ENCODE measurements at places on chromosomes 16 and 17.
A peak's percentile ranks its signal among the peaks of the same experiment; 100 is the strongest.

DNA sequence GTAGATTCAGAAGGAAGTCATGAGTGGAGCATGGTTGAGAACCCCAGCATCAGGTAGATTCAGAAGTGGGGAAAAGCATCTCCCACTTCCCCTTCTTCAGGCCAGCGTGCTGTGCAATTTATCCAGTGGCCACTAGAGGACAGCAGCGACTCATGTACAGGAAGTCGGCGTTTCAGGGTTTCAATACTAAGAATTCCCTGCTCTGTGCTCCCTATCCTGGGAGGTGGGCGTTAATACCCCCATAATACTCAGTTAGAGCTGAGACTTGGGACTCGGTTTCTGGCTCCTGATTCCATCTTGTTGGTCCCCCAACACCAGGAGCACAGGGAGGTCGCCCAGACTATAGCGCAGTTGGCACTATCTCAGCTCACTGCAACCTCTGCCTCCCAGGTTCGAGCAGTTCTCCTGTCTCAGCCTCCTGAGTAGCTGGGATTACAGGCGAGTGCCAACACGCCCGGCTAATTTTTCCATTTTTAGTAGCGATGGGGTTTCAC is 75.3 kb upstream of the AMZ2 start:
- H3K4me1 ChIP-seq: no peaks in the 10 kb centered on the region
- no peak overlapping the region for H3K27ac ChIP-seq
- H3K27me3 ChIP-seq: no peaks in the 10 kb centered on the region
- no peaks in the 10 kb centered on the region for H3K36me3 ChIP-seq
- no peak overlapping the region for H3K4me3 ChIP-seq
- peak; percentile 82 for DNase-seq

DNA sequence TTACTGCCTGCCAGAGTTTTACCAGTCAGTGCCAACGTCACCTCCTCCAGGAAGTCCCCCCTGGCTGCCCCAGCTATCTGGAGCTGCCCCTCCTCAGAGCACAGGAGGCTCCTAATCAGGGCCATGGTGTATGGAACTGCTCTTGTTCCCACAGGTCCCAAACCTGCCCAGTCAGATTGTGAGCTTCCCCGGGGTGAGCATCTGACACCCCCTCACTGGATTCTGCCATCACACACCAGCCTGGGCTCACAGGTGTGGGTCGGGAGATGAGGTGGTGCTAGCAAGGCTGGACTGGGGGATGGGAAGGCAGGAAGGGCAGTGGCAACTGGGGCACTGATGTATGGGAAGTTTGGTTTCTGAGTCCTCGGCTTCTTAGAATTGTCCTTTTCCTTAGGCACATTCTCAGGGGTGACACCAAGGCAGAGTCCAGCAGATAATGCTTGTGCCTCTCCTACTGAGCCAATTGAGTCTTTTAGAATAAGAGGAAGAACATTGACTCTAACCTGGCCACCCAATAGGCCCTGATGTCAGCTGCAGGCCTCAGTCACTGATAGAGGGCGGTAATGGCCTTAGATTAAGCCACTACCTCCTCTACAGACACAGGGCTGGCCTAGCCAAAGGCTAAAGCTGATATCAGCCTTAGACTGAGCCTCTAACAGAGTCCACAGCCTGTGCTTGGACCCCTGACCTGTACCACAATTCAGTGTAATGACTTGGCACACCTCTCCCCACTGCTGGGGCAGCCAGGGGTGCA is 107.9 kb downstream of the WSCD1 start:
- no peak overlapping the region for H3K4me3 ChIP-seq
- no peaks in the 10 kb centered on the region for H3K36me3 ChIP-seq
- no peaks in the 10 kb centered on the region for H3K27me3 ChIP-seq
- peaks cover 14% of the 10 kb centered on the region for H3K4me1 ChIP-seq
- no peak overlapping the region for H3K27ac ChIP-seq

DNA sequence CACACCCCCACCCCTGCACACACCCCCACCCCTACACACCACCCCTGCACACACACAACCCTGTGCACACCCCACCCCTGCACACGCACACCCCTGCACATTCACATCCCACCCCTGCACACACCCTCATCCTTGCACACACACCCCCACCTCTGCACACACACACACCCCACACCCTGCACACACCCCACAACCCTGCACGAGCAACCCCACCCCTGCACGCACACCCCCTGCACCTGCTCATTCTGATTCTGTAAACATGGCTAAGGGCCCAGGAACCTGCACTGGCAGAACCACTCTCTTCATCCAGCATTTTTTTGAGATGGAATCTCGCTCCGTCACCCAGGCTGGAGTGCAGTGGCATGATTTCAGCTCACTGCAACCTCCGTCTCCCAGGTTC is 18.1 kb downstream of the CHMP1A start:
- H3K27ac ChIP-seq: no peak overlapping the region
- H3K4me3 ChIP-seq: no peak overlapping the region
- no peaks in the 10 kb centered on the region for H3K4me1 ChIP-seq
- no peak for DNase-seq
- H3K36me3 ChIP-seq: no peaks in the 10 kb centered on the region
- peaks cover 9% of the 10 kb centered on the region for H3K27me3 ChIP-seq

- H3K36me3 ChIP-seq: no peaks in the 10 kb centered on the region
- peaks cover 47% of the 10 kb centered on the region for H3K4me1 ChIP-seq
- no peak overlapping the region for H3K27ac ChIP-seq
- peaks cover 8% of the 10 kb centered on the region for H3K27me3 ChIP-seq
- peak; percentile 47 for DNase-seq
- no peak overlapping the region for H3K4me3 ChIP-seq
Measured at GRCh38 chr17:71118039-71118438, 948.7 kb downstream of the KCNJ2 start.

GRCh38 chr17:77736721-77737120 is 221.8 kb upstream of the TNRC6C start:
- H3K27ac ChIP-seq: no peak overlapping the region
- H3K36me3 ChIP-seq: peaks cover 4% of the 10 kb centered on the region
- H3K4me1 ChIP-seq: peaks cover 62% of the 10 kb centered on the region

DNA sequence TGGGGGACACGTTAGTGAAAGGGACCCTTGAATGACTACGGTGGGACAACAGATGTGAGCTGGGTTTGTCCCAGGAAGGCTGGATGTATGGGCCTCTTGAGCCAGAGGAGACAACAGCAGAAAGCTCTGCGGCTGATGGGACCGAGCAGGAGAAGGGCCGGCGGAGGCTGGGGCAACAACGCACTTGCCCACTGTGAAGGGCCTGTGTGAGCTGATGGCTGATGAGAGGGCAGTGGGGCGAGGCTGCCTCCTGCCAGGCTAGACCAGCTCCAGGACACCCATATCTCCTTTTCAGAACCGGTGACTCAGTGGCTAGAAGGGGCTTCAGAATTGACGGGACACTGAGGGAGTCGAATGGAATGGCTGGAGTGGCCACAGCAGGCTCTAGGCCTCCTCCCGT is 250.1 kb downstream of the SEC14L1 start:
- no peak for DNase-seq
- peaks cover 87% of the 10 kb centered on the region for H3K4me1 ChIP-seq
- H3K36me3 ChIP-seq: no peaks in the 10 kb centered on the region

DNA sequence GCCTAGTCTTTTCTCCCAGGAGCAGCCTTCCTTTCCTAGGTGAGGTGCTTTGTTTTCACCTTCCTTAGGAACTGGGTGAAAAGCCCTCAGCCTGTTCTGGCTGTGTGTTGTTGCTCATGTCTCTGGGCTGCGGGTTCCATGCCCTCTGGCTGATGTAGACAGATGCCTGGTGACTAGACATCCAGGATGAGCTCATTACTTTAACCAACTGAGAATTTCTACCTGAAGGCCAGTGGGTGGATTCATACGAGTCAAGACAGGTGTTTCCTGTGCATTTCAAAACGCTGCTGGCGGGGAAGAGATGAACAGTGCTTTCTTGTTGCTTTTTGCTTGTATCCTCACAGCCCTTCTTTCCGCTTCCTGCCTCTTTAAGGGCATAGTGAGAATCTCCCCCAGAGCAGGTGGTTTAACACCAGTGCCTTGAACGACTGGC is 22.3 kb downstream of the SAP30BP start:
- H3K4me3 ChIP-seq: no peak overlapping the region
- H3K4me1 ChIP-seq: peaks cover 47% of the 10 kb centered on the region
- no peaks in the 10 kb centered on the region for H3K27me3 ChIP-seq

DNA sequence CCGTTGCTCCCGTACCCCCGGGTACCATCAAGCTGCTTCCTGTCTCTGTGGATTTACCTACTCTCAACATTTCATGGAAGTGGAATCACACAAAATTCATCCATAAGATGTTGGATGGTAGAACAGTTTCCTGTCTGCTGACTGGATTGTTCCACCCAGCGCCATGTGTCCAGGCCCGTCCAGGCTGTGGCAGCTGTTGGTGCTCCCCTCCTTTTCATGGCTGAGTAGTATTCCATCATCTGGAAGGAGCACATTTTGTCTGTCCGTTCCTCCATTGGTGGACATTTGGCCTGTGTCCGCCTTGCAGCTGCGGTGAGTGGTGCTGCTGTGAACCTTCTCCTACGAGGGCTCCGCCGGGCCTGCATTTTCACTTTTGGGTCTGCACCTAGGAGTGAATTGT is 18.4 kb downstream of the TSC2 start:
- no peaks in the 10 kb centered on the region for H3K36me3 ChIP-seq
- H3K4me3 ChIP-seq: no peak overlapping the region
- H3K27ac ChIP-seq: no peak overlapping the region
- no peaks in the 10 kb centered on the region for H3K27me3 ChIP-seq
- no peaks in the 10 kb centered on the region for H3K4me1 ChIP-seq

DNA sequence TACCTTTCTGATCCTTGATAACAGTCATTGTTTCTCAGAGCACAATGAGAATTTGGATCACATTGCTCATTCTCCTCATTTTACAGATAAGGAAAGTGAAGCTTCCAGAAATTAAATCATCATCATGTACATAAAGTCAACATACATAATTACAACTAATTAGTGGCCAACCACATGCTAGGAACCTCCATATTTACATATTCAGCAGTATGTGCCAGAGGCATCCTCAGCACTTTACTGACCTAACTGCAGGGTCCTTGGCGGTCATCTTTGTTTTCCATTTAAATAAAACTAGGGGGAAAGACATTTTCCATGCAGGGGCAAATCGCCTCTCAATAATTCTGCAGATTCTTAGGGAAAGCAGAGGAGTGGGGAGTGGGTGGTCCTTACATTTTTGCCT is 752.9 kb downstream of the KCNJ2 start:
- no peak for DNase-seq
- H3K27ac ChIP-seq: no peak overlapping the region
- no peaks in the 10 kb centered on the region for H3K27me3 ChIP-seq
- no peaks in the 10 kb centered on the region for H3K36me3 ChIP-seq

GRCh38 chr17:71168053-71168741 is 952.6 kb upstream of the SOX9 start:
- H3K27ac ChIP-seq: no peak overlapping the region
- no peaks in the 10 kb centered on the region for H3K36me3 ChIP-seq
- no peaks in the 10 kb centered on the region for H3K4me1 ChIP-seq
- no peak overlapping the region for H3K4me3 ChIP-seq
- DNase-seq: no peak
- no peaks in the 10 kb centered on the region for H3K27me3 ChIP-seq

- peak overlapping the region; percentile 5 for H3K4me3 ChIP-seq
- no peaks in the 10 kb centered on the region for H3K36me3 ChIP-seq
Measured at GRCh38 chr17:57919918-57920317, 35.3 kb downstream of the CUEDC1 start.

- no peaks in the 10 kb centered on the region for H3K27me3 ChIP-seq
- no peaks in the 10 kb centered on the region for H3K4me1 ChIP-seq
- DNase-seq: no peak
Measured at GRCh38 chr16:65418435-65418834, 296.6 kb upstream of the CDH11 start.

DNA sequence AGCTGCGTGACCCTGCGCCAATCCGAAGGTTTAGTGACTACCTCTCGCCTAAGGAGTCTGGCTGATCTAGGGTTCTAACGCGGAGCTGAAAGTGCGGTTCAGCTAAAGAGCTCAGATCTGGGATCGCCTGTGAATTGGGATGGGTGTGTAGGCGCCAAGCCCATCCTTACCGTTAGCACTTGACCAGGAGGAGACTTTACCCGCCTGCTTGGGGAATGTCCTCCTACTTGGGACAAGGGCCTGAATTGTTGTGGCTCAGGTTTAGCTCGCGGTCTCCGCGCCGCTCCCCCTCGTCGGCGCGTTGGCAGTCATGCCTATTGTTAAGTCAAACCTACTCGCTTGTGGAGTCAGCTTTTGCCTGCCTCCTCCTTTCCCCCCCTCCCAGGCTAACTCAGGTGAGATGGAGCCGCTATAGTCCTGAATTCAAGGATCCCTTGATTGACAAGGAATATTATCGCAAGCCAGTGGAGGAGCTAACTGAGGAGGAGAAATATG is 480 bp downstream of the MRPS7 start:
- no peaks in the 10 kb centered on the region for H3K27me3 ChIP-seq
- H3K27ac ChIP-seq: peak overlapping the region; percentile 99
- H3K36me3 ChIP-seq: no peaks in the 10 kb centered on the region
- DNase-seq: peak; percentile 57
- peak overlapping the region; percentile 85 for H3K4me3 ChIP-seq

- H3K4me3 ChIP-seq: no peak overlapping the region
- H3K27ac ChIP-seq: peak overlapping the region; percentile 0
- peak; percentile 38 for DNase-seq
- no peaks in the 10 kb centered on the region for H3K36me3 ChIP-seq
Measured at GRCh38 chr17:79549141-79549915, 61.5 kb downstream of the RBFOX3 start.

DNA sequence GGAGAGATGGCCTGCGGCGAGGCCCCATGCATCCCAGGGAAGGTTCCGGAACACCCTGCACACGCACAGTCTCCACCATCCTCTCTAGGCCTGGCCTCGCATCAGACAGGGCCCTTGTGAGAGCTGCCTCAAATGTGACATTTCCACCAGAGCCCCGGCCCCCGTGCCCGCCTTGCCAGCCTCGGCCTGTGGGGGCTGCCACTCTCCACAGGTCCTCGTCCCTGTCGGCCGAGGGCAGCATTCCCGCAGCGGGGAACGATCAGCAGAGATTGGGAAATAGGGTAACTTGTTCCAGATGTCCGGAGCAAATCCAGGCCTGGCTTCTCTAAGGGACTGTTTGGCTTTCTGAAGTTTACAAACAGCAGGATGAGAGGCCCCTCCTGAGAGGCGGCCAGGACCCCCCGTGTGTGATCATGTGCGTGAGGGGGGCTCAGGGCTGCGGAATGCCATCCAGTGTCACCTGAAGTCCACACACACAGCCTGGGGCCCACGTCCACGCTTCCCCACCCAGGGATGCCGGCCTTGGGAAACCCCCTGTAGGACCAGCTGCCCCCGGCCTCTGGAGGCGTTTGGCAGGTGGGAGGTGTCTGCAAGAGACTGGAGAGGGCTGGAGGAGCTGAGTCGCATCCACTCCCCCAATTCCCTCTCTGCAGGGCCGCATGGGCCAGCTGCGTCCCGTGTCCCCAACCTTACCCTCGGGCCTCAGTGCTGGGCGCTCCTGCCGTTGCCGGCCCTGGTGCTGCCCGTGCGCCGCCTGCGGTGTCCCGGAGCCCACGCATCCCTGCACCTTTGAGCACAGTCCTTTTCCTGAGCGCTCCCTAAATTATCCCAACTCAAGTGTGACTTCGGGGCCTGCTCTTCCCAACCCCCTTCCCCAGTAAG is 70.4 kb downstream of the ZDHHC7 start:
- H3K27ac ChIP-seq: no peak overlapping the region
- no peaks in the 10 kb centered on the region for H3K4me1 ChIP-seq
- H3K36me3 ChIP-seq: no peaks in the 10 kb centered on the region
- no peak overlapping the region for H3K4me3 ChIP-seq

Measured in neural progenitor cell (in vitro differentiated cells).